ENCODE measurements at places on chromosomes 1 and 21.

GRCh38 chr1:157124855-157125254, 13.3 kb downstream of the ETV3 start:
- DNase-seq = no peak

DNA sequence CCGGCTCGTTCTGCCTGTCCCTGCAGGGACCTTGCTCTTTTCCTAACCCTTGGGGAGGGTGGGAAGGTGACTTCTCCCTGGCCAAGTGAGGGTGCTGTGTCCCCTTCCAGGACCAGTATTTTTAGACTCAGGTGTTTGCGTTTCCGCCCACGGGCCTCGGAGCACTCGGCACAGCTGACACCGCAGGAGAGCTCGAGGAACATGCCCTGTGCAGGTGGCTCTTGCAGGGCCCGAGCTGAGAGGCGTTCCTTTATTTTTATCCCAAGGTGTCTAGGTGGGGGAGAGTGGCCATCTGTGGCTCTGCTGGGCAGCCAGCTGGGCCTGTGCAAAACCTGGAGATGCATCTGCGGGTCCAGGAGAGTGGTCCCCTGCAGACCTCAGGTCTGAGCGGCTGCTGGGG, 16.0 kb downstream of the PLCH2 start:
- DNase-seq = no peak

DNA sequence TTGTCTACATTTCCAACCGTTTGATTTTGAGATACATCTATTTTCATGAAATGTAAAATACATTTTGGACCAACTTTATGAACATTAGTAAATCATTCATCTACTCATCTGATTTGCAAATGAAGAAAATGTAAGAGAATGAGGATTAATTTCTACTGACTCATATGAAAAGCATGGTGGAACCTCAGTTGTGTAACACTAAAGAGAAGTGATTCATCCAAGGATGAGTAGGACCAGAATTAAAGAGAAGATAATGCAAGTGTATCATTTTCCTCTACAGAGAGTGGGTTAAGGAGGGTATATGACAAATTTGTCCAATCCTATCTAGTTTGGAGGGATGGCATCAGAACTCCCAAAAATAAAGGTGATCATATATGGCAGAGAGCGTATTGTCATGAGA, 1967.6 kb downstream of the MRPL39 start:
- no peak for DNase-seq

DNA sequence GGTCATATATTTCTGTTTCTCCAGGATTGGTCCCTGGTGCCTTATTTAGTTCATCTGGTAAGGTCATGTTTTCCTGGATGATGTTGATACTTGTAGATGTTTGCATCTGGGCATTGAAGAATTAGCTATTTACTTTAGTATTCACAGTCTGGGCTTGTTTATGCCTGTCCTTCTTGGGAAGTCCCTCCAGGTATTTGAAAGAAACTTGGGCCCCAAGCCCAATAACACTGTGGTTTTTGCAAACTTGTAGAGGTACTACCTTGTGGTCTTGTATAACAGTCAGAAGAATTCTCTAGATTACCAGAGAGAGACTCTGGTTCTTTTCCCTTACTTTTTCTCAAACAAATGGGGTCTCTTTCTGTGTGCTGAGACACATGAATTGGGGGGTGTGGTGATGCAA, 251.4 kb upstream of the B3GALT2 start:
- DNase-seq = no peak

DNA sequence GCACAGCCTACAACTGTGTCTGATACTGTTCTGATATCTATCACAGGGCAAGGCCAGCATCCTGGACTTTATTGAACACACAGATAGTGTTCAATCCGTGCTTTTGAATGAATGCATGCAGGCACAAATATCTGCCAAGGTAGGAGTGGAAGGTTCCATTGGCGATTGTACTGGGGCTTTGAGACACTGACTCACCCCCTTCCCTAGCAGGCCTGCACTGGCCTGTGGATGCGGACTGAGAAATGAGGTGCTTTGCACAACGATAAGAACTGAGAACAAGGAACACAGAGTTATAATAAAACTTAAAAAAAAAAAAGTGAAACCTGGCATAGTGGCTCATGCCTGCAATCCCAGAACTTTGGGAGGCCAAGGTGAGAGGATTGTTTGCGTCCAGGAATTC, 62.4 kb upstream of the NGF start:
- no peak for DNase-seq

DNA sequence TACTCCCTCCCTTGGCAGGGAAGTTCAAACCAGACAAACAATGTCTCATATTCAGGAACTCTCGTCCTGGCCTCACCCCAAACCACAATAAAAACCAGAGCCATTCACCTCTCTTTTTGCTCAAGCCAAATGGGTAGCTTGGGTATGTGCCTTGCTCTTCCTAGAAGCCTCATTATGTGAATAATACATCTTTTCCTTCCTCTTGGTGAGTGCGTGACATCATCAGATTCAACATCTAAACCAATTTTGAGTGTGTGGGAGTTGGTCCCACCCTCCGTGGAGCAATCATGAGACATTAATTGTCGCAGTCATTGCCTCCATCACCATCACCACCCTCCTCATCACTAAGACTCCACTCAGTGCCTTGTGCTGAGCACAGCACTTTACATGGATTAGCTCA, 482.9 kb downstream of the PTPRU start:
- peak; percentile 14 for DNase-seq
